D341Med (cell line): ENCODE measurements at places on chromosomes 4 and X.

DNA sequence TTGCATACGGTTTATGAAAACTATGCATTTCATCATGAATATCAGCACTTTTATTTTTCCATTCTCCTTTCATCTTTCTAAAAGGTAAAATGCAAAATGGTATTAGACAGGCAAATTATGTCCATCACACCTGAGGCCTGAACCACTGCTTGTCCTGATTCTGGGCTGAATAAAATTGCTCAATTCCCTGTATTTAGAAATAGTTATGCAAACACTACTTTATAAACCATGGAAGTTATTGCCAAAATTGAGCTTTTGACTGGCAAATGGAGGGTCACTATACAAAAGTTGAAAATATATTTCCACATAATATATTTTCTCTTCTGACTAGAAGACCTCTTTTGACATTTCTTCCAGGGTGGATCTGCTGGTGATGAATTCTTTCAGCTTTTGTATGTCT lies 21.1 kb downstream of the FAM47E start:
- DNase-seq, result no peak

GRCh38 chr4:101037938-101038413 lies 309.4 kb downstream of the PPP3CA start:
- DNase-seq, result no peak

DNA sequence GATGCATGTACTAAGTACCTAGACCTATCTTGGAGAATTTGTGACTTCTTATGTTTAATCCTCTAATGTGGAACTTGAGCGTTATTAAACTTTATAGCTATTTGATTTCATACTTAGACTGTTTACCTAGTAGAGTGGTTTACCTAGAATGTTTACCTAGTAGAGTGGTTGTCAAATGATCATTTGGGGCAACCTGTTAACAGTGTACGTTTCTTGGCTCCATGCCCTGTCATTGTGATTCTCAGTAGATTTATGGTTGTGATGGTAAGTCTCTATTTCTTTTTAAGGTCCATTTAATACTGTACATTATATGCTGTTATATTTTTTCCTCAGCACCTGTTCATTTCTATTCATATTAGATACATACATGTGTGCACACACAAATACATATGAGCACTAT lies 233.0 kb upstream of the MAD2L1 start:
- no peak for DNase-seq

DNA sequence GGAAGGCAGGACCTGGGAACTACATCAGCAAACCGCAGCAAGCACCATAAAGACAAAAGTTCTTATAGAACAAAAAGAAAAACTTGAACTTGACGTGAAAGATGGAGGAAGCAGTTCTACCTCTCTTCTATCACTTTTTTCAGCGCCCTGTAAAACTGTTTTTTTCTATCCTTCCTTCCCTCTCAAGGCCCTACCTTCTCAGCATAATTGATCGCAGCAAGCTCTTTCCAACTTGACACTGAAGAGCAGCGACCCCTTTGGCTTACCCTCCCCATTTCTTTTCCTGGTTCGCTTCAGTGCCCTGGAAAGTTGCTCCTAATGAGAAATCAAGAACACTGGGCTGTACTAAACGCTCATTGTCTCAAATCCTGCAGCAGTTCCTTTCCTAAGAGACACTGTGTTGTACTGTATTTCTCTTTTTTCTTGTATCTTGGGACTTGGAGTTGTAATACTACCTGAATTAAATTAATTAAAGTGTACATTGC lies 150.6 kb upstream of the SLC4A4 start:
- no peak for DNase-seq

GRCh38 chrX:140425712-140426395 lies 79.0 kb downstream of the SOX3 start:
- no peak for DNase-seq

DNA sequence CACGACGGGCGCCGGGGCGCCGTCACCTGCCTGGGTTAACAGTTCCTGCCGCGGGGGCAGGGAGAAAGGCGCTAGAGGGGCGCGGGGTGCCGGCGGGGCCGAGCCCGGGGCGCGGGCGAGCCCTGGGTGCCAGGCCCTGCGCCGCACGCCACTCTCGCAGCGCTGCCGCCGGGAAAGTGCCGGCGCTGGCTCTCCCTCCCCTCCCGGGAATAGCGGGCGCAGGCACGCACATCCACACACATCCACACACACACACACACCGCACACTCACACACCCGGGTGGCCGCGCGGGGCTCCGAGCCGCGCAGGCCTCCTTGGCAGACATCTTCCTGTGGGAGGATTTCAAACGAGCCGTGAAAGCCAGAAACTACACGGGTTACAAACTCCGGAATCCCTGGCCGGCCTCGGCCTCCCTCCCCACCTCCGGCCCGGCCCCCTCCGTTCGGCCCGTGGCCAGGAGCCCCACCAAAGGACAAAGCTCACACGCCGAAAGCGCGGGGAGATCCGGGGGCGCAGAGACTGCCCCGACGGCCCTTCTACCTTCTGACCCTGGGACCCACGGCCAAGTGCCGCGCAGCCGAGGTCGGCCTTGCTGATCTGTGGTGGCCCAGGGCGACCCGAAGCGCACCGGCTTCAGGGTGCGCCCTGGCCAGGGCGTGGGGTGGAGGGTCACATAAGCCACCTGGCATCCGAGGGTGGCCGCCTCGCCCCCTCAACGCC lies 92.3 kb downstream of the BCOR start:
- DNase-seq, result no peak

DNA sequence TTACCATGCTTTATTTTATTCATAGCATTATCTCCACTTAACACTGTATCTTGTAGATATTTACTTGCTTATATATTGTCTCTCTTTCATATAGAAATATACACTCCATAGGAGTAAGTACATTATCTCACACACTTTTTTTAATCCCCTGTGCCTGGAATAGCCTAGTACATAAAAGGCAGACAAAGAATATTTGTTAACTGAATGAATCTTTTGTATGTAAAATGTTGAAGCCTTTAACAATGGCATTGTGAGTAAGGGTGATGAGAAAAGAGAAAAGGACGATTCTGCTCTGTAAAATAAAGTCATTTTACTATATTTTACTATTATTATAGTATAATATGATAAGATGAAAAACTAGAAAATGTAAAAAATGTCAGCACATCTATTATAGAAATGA lies 97.7 kb upstream of the PDHA2 start:
- DNase-seq, result no peak

- no peak for DNase-seq
Measured at GRCh38 chr4:158169506-158169905, 3.3 kb downstream of the GASK1B start.

DNA sequence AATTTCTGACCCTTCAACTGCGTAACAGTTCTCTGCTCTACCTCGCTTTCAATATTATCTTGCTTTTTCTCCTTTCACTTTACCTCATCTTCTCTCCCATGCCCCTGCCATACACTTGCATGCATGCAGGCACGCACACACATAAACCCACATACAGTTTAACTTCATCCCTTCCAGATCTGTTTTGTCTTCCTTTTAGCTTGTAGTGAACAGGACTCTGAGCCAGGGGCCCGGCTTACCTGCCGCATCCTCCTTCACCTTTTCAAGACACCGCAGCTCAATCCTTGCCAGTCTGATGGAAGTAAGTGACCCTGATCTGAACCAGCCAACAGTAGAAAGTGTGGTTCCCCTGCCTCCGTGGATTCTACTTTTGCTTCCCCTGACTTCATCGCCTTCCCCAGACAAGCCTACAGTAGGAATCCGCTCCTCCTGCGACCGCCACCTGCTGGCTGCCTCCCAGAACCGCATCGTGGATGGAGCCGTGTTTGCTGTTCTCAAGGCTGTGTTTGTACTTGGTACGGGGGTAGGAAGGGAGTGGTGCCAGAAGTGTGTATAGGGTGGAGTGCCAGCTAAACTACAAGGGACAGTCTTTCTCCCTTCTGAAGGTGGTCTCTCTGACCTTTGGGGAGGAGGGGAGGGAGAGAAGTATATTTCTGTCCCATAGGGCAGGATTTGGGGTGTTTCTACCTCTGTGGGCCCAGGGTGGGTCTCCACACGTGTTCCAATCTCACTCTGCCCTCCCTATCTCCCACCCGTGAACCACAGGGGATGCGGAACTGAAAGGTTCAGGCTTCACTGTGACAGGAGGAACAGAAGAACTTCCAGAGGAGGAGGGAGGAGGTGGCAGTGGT lies 10.7 kb downstream of the MED12 start:
- DNase-seq, result peak; percentile 71

GRCh38 chr4:13516315-13516860 lies 27.9 kb downstream of the NKX3-2 start:
- no peak for DNase-seq

DNA sequence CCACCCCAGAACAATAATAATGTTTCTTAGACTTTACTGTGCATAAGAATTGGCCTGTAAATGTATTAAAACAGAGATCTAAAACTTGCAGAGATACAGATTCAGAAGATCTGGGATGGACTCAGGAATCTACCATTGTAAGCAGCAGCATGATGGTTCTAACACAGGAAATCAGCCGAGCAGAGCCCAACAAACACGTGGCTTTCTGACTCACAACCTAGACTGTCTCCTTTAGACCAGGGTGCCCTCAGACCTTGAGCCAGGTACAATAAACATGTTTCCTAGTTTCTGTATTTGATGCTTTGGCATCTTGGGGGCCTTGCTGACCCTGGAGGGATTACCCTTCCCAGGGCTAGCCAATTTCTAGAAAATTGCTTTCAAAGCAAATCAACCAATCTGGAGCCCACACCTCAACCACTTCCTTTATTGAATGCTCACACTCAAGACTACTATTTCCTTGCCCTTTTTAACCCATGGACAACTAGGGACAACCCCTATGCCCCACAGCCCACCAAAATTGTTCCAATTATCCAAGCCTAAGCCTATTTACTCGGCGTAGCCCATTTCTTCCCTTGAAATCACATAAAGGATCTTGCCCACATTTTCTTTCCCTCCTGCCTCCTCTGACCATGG lies 80.5 kb downstream of the TBC1D9 start:
- no peak for DNase-seq

DNA sequence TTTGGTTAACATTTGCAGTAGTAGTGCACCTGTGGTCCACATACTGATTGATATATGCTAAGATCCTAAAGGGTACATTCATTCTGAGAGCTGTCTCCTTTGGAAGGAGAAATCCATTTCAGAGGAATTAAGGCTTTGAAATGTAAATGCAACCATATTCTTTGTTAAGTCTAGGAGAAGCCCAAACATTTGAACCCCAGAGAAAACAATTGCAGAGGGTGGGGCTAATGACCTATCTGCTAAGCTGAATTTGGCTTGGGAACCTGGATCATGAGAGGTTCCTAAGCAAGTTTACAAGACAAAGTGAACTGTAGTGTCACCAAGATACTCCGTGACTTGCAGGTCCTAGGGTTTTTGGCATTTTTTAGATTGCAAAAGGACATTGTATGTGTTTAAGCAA lies 41.2 kb downstream of the LAS1L start:
- no peak for DNase-seq
